CD4-positive, alpha-beta T cell treated with Interleukin-6 at 100 ng/mL for 8 hours (primary cell): ENCODE measurements at places on chromosomes 4 and X.

GRCh38 chr4:126004941-126005340 is 690.2 kb downstream of the FAT4 start:
- no peak for DNase-seq

DNA sequence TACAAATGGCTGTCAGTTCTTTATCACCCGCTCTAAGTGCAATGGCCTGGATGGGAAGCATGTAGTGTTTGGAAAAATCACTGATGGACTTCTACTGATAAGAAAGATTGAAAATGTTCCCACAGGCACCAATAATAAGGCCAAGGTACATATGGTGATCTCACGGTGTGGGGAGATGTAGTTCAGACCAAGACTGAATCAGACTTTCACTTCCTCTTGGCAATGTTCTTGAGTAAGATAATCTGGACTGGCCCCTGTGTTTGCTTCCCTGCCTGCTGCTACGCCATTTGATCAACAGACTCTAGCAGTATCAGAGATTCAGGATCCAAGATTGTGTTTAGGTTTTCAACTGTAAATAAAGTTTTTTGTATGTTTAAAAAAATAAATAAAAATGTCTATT is 682.2 kb upstream of the AMOT start:
- no peak for DNase-seq

GRCh38 chr4:3440011-3440410 is 1.8 kb upstream of the HGFAC start:
- DNase-seq, result no peak

DNA sequence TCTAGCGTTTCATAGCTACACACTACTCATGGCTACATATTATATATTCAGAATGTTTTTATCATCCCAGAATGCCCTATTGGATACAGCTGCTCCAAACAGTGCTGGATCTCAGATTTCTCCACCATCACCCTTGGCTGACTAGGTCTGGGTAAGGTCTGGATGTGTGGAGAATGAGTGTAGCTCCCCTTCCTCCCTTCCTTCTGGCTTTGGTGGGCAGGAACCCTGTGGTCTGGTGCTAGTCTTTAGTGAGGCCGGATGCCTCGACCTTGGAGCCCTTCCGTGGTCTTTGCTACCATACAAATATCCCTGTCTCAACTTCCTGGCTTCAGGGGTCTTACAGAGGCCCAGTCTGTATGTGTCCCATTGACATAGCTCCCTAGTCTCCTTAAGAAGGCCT is 52.1 kb upstream of the KDR start:
- no peak for DNase-seq

DNA sequence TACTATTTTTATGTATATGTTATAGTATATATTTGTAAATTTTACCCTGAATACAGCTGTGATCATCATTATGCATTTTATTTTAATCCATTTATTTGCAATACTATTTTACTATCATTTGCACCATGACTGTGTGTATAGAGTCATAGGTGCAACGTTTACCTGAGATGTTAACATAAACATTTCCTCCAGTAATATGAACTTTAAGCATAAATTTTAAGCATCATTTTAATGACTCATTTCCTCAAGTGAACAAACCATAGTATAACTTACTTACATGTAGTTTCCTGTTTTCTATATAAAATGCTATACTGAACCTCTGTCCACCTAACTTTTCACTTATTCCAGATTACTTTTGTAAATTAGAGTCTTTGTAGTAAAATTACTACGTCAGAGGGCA is 92.8 kb downstream of the NFKB1 start:
- DNase-seq, result no peak

DNA sequence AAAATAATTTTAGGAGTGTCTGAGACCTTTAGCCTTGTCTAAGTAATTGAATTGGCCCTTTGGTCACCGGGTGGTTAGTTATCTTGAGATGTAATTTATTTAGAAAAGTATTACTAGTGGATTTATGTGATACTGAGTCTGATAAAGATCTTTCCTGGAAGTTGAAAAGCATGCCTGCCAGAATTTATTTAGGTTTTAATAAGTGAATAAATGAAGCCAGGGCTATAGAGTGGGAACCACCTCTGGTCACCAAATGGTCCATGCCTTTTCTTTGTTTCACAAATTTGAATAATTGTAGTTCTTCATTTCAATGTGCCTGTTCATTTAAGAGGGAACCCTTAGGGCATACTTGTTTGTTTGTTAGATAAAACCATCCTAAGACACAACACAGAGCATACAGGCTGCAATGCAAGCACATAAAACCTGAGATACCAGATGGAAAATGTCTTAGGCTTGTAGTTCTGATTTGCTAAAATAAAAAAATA is 627.8 kb downstream of the ADGRL3 start:
- DNase-seq, result no peak

GRCh38 chrX:32937043-32937442 is 274.3 kb downstream of the DMD start:
- DNase-seq, result no peak

- no peak for DNase-seq
Measured at GRCh38 chr4:159104694-159105414, 2.0 kb downstream of the RAPGEF2 start.

- DNase-seq, result no peak
Measured at GRCh38 chr4:87011340-87012034, 76.7 kb downstream of the AFF1 start.

DNA sequence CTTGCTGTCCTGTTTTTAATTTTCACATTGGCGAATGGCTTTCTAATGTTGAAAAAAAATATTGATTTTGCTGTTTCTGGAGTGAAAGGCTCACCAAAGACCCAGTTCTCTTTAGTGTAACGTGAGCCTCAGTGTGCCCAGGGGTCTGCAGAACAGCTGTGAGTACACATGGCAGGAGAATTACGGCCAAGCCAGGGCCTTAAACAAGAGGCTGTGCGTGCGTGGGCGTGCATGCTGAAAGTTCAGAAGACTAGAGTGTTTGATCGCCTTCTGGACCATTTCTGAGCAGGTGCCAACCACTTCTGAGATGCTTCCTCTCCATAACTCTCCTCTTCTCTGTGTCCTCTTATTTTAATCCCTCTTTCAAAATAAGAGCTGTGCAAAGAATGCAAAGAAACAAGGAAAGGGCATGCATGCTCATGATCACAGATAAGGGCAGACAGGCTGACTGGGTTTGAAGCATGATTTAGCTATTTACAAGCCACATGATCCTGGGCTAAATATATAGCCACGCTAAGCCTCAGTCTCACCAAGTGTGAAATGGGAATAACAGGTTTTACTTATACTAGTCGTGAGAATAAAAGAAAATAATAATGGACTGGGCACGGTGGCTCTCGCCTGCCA is 9.9 kb downstream of the PHEX start:
- DNase-seq, result no peak

GRCh38 chr4:93983140-93983539 is 154.6 kb downstream of the ATOH1 start:
- no peak for DNase-seq

- DNase-seq, result no peak
Measured at GRCh38 chrX:47877327-47877726, 40.6 kb downstream of the ZNF81 start.

DNA sequence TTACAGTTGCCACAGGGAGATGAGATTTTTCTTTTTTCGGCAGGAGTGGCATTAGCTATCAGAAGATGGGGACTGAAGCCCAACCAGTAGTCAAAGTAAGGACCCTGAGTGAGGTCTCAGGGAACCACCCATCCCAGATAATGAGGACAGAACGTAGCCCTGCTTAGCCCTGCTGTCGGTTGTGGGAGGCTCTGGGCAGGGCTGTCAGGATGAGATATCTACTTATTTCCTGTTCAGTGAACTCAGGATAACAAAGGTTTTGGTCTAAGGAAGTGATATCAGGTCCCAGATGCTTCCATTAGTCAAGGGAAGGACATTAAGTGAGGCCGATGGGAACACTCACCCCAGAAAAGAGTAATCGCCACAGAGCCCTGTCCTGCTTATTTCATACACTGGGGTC is 2.3 kb downstream of the MAGEB16 start:
- DNase-seq, result no peak

- DNase-seq, result no peak
Measured at GRCh38 chrX:1172496-1172895, 40.0 kb downstream of the CRLF2 start.

DNA sequence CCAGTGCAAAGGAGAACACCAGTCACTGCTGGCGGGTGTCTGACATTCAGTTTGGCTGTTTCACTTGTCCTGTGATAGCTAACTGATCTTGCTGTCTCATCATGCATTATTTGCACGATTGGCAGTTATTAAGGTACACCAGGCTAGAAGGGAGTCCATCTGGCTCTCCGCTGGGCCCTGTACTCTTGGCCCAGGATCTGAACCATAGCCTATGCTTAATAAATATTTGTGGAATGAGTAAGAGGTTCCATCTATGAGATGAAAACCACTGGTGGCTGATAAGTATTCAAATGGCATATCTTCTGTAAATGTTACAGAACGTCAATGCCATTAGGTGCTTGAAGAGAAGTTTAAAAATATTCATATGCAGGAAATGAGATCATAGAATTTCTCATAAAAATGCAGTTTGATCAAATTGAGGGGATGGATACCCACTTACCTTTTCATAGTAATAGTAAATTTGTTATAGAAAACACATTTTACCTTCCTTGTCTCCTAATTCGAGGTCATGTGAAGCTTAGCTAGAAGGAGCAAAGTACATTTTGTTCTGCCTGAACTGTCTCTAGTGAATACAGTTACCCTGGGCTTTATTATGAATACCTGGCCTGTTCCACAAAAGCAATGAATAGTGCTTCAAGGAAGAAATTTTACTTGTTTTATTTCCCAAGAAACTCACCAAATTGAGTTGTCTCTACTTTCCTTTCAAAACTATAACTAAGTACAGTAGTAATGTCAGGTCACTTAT is 213.5 kb downstream of the CBR4 start:
- DNase-seq, result no peak

GRCh38 chr4:81783558-81783957 is 311.9 kb upstream of the RASGEF1B start:
- DNase-seq, result no peak

DNA sequence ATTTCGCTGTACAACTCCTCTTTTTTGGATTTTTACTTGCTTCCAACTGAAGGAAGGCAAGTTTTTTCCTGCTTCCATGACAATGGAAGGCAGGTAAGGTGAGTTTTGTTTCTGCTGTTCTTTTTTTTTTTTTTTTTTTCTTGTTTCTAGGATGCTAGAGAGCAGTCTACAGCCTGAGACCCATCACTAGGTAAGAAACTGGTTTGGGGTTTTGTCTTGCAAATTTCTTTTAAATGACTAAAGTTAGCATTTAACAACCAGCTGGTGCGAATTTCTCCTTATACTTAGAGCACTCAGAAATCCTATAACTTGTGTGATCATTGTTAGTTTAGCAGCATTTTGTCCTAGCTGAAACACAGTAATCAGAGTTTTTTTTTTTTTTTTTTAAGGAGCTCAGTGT is 378.4 kb upstream of the CNKSR2 start:
- DNase-seq, result no peak

- no peak for DNase-seq
Measured at GRCh38 chr4:84481077-84481859, 17.8 kb downstream of the NKX6-1 start.

DNA sequence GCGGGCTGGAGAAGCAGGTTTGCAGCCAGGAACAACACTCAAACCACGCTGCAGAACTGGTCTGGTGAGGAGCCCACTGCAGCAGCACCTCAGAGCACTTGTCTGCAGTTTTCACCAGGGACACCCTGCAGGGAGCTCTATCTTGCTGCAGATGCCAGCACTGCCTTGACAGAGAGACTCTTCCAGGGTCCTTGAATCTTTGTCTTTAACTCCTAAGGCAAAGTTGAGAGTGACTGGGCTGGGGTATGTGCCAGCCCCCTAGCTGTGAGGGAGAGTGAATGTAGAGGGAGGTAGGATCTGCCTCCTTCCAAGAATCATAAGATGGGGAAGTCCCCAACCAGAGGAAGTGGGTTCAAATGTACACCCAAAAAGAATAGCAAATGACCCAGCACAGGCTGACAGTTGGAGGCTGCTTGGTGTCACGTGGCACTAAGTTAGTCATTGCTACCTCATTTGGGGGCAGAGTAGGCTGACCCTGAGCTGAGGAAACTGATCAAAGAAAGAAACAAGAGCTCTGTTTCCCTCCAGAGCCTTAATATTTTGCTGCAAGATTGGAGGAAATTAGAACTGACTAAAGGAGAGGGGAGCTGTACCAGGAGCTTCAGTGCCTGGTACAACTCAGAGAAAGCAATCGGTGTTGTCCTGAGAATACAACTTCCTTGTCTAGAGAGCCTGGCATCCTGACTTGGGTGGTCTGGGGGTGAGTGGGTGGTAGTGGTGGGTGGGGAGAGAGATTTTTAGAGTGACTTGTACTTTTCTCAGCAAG is 28.2 kb upstream of the HUWE1 start:
- peak; percentile 69 for DNase-seq

DNA sequence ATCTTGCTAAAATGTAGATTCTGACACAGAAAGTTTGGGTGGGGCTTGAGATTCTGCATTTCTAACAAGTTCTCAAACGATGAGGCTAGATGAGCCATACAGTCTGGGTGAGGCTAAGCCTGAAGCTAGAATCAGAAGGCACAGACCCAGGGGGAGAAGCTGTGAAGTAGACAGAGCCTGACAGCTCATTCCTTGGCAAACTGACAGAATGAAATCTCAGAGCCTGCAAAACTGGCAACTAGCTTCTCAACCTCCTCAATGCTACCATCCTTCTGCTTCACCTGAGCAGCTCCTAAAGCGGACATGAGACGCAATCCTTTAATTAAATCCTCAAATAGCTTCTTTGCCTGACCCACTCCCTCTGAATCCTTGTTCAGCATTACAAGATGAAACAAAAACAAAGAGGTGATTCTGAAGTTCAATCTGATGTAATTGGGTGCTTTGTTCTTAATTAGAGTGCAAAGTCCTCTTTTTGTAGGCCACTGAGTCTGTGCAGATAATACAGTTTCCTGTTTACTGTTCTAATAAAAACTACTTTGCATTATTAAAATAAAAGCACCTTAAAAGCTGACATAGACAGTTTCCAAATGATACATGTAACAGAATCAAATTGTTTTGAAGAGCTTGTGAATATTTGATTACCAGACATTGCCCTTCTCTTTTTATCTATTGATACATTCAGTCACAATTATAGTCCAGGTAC is 71.0 kb upstream of the BMP2K start:
- DNase-seq, result no peak

DNA sequence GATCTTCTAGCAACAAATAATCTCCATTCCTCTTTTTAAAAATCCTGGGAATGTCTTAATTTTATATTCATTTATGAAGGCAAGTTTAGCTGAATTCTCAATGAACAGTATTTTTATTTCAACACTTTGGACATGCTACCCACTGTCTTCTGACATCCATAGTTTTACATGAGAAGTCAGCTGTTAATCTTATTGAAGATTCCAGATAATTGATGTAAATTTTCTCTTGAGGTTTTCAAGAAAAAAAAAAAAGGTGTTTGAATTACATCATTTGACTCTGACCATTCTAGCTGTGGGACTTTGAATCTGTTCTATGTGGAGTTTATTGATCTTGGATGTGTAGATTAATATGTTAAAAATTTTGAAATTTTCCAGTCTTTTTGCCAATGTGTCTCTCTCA is 28.0 kb downstream of the PDHA2 start:
- no peak for DNase-seq

DNA sequence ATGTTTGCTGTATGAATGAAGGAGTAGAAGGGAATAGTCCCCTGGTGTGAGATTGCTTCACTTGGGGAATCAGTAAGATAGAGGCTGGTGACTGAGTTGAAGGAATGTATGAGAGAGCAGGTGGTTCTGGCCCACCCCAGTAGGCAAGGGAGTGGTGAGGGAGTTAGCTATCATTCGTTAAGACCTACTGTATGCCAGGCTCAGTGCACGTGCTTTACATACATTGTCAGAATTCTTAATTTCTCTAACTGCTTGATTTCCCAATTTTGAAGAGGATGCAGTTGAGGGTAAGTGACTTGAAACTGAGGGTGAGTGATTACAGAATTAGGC is 700 bp downstream of the VMA21 start:
- DNase-seq, result no peak
